Activated CD4-positive, alpha-beta T cell treated with anti-CD3 and anti-CD28 coated beads, Interleukin-2, amount 10 ng/mL, durations not matched to agents 7 days and 5 days (primary cell): ENCODE measurements at places on chromosomes 4 and X.

- no peak for DNase-seq
These were observed 28.0 kb downstream of the RBM47 start for GRCh38 chr4:40601641-40602040.

DNA sequence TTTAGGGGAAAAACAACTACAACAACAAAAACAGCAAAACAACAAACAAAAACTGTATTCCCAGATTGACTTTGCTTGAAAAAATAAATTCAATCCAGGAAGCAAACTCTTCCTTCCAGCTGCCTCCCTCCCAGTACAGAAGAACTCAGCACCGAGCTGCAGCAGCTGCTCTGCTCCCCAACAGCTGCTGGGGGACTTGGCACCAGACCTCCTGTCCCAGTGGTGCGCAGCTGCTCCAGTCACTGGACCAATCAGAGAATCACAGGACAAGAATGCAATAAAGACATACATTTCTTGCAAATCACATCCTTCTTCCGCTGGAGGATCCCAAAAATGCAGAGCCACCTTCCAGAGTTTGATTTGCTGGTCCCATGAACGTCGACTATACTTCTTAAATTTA lies 11.8 kb upstream of the FAM53A start:
- no peak for DNase-seq

DNA sequence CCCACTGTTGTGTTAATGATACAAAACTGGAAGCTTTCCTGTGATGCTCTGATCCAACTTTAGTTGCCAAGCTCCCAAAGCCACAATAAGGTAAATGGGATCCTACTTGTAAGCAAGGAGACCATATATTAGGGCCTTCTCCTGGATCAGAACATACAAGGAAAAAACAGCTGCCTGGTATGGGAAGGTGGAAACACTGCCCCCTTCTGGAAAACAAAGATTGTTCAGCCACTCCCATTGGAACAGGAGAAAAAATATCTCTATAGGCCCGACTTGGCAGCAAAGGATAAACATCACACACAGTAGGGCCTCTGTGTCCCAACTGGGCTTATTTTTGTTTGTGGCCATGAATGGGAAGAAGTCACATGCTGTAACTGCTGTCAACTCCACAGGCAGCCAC lies 166.5 kb downstream of the TBX22 start:
- no peak for DNase-seq

GRCh38 chrX:31376408-31377022 lies 304.7 kb upstream of the FTHL17 start:
- DNase-seq: no peak

- peak; percentile 61 for DNase-seq
These were observed 7.4 kb downstream of the HNRNPH2 start for GRCh38 chrX:101415180-101416145.

GRCh38 chr4:177250056-177250696 lies 59.5 kb upstream of the NEIL3 start:
- DNase-seq: peak; percentile 72

GRCh38 chr4:16670727-16671126 lies 227.7 kb downstream of the LDB2 start:
- no peak for DNase-seq
